ENCODE measurements at places on chromosomes 3 and 15.

- peak; percentile 61 for DNase-seq
These were observed 91.7 kb downstream of the FRMD4B start for GRCh38 chr3:69294014-69294766.

GRCh38 chr3:133943639-133944141 lies 48.0 kb upstream of the RAB6B start:
- peak; percentile 19 for DNase-seq

- DNase-seq = no peak
These were observed 86.2 kb upstream of the LRTM1 start for GRCh38 chr3:55014081-55014480.

DNA sequence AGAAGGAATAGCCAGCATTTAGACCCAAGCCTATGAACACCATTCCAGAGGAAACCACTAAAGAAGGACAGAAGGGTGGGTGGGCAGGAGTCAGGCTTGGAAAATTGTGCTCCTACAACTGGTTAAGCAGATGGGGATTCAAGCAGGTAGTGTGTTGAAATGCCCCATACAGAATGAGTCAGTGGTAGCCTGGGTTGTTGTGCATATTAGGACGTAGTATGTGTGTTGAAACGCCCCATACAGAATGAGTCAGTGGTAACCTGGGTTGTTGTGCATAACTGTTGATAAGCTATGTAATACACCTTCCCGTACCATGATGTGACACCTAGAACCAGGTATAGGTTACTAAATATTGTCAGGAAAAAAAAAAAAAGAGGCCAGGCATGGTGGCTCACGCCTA lies 34.0 kb downstream of the MINDY4B start:
- DNase-seq = no peak

GRCh38 chr3:87742250-87742649 lies 316.6 kb downstream of the CGGBP1 start:
- no peak for DNase-seq

DNA sequence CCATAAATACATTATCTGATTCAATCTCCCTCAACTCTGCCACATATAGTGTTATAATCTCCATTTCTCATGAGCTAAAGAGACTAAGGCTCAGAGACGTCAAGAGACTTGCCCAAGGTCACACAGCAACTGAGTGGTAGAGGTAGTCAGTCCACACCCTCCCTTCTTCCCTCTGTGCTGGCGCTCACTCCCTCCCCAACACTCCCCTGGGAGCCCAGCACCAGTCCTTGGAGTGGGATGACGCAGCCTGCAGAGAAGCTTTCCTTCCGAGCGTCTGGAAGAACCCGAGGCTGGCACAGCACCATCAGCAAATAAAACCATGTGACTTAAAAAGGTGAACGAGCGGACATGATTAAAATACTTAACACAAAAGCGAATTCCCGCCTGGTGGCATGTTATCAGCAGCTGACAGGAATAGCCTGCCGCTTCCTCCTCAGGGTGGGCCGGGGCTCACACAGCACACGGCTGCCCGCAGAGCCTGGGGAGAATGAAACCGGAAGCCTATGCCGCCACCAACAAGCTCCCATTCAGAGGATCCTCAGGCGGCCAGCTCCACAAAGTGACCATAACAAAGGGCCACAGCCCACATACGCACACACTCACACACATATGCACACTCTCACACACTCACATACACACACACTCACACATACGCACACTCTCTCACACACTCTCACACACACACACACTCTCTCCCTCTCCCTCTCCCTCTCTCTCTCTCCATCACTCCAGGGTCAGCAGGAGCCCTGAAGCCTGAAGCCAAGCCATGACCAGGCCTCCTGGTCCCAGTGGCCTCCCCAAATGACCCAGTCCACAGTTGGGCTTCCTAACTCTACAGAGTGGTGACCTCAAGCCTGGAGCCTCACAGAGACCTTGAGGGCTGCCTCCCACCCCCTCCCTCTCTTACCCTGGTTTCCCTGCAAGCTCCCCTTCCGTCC lies 120.5 kb downstream of the XXYLT1 start:
- peak; percentile 27 for DNase-seq

- no peak for DNase-seq
These were observed 44.0 kb downstream of the MESD start for GRCh38 chr15:80945605-80946004.

DNA sequence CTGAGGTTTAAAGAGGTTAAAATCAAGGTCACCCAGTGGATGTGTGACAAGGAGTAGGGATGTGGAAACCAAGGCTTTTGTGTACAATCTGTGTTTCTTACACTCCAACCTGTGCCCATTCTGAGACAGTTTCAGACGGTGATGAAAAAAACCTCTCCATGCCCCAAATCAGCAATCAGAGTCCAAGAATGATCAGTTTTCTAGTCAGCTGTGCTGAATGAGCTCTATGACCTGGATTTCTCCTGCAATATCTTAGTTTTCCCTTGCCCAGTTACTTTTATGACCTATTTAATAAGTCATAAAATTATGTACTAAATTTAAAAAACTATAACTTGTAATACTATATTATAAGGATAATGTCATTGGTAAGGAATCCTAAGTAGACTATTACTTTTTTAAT lies 37.5 kb upstream of the CBLB start:
- DNase-seq = no peak

GRCh38 chr3:52798376-52798977 lies 3.9 kb downstream of the ITIH3 start:
- DNase-seq = no peak

GRCh38 chr3:37967260-37967881 lies 23.2 kb upstream of the VILL start:
- DNase-seq = peak; percentile 59

DNA sequence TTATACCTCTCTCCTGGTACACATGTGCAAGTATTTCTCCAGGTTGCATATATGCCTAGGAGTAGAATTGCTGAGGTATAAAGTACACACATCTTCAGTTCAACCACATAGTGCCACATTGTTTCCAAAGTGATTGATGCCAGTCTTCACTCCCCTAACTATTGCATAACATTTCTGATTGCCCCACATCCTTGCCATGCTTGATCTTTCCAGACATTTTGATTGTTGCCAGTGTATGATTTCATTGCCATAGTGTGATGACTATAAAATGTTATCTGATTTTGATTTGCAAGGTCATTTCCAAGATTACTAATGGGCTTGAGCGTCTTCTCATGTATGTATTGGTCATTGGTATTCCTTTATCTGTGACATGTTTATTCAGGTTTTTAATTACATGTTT lies 61.1 kb upstream of the MLF1 start:
- DNase-seq = no peak

GRCh38 chr3:120780977-120781376 lies 38.4 kb downstream of the GTF2E1 start:
- DNase-seq = peak; percentile 11

- DNase-seq = no peak
These were observed 1.3 kb downstream of the XIRP1 start for GRCh38 chr3:39191111-39191510.

GRCh38 chr3:121736112-121736511 lies 13.4 kb downstream of the GOLGB1 start:
- peak; percentile 46 for DNase-seq

DNA sequence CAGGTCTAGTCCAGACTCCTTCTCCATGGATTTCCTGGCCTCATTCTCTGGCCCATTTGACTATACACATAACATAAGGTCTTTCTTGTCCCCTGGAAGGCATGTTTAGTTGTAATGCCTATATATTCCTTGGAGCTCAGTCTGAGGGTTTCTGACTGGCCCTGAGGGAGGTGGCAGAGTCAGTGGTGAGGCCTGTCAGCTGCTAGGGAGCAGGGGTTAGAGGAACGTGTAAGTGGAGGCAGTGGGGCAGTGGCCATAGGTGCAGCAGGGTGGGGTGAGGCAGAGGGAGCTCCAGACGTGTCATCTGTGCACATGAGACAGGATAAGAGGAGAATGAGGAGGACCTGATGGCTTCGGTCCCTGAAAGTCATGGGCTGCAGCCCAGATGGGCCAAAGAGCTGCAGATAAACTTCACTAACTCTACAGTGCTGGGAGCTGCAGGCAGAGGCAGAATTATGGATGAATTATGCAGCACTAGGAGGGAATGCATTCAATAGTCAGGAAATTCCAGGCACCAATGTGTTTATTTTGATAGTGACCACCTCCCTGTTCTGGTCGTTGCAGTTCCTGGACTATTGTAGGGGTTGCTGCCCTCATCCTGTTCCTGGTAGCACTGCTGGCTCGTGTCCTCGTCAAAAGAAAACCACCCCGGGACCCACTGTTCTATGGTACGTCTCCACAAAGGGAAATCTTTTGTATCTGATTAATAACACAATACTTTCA lies 4.9 kb downstream of the TM6SF1 start:
- DNase-seq = no peak

- DNase-seq = no peak
These were observed 1.2 kb upstream of the DAZL start for GRCh38 chr3:16606398-16606797.

- no peak for DNase-seq
These were observed 70.5 kb downstream of the POLR2M start for GRCh38 chr15:57777003-57777402.
